CD4-positive, alpha-beta T cell (primary cell): ENCODE measurements at places on chromosomes 2 and 18.

GRCh38 chr18:57900906-57901435 is 97.9 kb upstream of the ATP8B1 start:
- DNase-seq, result no peak

GRCh38 chr2:95289253-95289652 is 7.9 kb upstream of the KCNIP3 start:
- no peak for DNase-seq

- peak; percentile 11 for DNase-seq
Observed at GRCh38 chr2:96156926-96157648, 11.8 kb upstream of the DUSP2 start.

DNA sequence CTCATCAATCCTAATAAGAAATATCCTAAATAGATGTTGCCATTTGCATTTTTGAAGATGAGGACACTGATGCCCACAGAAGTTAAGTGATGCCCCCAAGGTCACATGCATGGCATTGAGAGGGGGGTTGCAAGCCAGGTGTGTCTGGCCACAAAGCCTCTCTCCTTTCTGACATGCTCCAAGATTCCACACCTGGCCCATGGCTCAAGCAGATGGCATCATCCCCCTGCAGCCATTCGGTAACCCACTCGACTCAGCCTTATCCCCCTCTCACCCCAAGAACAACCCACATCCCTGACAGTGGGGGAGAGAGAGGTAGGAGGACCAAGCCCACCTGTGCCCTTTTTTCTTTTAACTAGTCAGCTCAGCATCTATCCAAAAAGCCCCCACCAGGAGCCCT is 16.5 kb upstream of the TEX51 start:
- no peak for DNase-seq

DNA sequence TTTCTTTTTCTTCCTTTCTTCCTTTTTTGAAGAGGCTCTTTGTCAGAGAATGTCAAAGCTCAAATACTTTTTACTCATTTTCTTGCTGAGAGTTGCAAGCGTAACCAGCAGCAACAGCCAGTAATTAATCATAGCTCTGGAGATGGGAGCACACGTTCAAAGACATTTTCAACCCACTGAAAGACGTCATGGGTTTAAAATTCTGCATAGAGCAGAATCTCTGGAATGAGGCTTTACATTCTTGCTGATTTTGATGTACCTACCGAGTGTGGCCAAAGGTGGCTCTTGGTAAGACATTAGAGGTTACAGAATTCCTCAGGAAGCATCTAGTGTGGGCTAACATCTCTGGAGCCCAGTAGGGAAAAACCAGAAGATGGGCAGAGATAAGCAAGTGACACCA is 292.5 kb downstream of the MTX2 start:
- DNase-seq, result no peak

GRCh38 chr18:58212274-58212673 is 168.2 kb downstream of the NEDD4L start:
- DNase-seq, result no peak

DNA sequence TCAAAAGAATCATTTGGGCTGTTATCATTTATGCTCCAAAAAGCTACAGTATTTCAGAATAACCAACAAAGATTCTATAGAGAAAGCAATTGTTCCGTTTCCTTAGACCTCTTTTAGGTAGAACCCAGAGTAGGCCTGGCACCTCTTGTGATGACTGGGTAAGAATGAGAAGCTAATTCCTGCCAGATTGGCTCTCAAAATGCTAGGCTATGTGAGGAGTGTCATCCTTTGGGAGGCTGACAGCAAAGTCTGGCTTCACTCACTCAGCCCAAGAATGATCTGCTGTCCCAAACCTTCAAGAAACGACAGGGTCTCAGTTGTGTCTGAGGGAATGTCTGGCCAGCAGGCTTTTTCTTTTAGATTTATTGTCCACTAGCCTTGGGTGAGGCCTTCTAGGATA is 4.5 kb downstream of the CERS6 start:
- DNase-seq, result no peak

- DNase-seq, result no peak
Observed at GRCh38 chr2:88061295-88061694, 5.7 kb upstream of the KRCC1 start.

DNA sequence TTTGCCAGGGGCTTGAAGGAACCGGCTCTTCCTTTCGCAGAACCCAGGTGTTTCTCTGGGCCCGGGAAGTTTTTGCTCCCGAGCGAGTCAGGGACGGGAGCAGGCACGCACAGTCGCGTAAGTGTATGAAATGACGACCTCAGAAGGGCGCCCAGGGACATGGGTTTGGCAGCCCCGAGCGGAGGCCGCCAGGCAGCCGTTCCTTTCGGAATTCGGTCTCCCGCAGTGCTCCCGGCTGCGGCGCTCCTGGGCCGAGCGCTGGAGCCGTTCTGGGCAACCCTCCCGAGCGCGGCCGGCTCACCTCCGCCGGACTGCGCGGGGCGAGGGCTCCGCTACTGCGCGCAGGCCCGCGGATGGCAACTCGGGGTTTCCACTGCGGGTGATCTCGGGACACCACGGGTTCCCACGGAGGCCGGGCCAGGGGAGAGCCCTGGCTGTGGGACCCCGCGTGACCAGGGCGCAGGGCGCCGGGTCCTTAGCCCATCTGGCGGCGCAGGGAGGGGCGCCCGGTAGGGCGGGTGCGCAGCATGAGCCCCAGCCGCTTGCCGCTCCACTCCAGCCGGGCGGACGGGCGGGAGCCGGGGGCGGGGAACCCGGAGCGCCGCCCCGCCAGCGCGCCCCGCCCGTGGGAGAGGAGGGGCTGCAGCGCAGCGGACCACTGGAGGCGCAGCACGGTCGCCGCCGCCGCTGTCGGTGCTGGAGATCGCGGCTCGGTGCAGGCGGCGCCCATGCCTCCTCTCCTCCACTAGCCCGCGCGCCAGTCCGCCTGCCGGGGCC is at the start of gene OSBPL6:
Gene OSBPL6, plus strand, starts transcription at position 690 of the 777 bp plus-strand sequence. CDS start 111,673 bp downstream, outside the sequence.
- DNase-seq, result peak; percentile 41

DNA sequence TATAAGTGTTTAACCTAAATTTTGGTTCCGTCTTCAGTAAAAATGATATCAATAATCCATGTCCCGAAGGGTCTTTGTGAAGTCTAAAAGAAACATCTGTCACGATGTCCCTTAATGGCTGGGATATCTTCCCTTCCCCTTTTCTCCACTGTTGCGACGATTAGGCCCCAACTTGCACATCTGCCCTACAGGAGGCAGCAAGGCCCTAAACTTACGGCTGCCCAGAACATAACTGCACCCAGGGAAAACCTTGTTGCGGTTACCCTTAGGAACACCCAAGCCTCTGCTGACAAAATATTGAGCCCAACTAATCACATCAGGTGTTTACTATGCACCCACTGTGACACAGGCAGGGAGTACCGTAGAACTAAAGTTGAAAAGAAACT is 1.3 kb upstream of the SMAD2 start:
- peak; percentile 14 for DNase-seq

- no peak for DNase-seq
Observed at GRCh38 chr2:24825883-24826772, 32.9 kb downstream of the CENPO start.

DNA sequence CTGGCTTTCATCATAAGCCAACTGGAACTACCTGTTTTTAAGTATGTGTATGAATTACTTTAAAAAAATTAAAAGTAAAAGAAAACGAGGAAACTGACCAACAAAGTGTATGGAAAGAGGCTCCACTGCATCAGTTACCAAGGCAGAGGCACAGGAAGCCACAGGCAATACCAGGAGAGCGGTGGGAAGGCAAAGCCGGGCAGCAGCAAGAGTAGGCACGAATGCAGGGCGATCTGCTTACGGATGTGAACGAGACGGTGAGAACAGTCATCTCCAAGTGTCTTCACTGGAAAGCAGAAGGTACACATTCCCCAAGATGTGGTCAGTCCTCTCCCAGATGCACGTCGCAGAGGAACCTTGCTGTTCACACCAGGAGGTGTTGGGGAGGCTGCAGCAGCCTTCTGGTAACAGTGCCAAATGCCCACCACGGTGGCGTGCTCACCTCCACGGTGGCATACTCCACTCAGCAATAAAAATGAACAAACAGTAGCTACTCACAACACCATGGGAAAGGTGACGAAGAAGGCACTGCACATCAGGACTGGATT is 43.1 kb downstream of the HS6ST1 start:
- DNase-seq, result peak; percentile 3

- DNase-seq, result no peak
Observed at GRCh38 chr2:108417254-108417653, 31.8 kb upstream of the GCC2 start.

GRCh38 chr18:62486290-62486964 is 36.4 kb upstream of the ZCCHC2 start:
- no peak for DNase-seq

GRCh38 chr2:152542995-152543481 is 174.2 kb downstream of the PRPF40A start:
- no peak for DNase-seq

DNA sequence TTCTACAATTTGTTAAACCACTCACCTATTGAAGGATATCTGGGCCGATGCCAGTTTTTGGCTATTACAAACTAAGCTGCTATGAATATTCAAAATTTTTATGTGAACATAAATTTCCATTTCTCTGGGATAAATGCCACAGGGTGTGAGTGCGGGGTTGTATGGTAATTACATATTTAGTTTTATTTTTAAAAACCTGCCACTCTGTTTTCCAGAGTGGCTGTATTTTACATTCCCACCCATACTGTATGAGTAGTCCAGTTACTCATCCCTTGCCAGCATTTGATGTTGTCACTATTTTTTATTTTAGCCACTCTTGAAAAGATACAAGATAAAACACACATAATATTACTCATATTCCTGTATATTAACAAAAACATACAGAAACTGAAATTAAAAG is 22.9 kb downstream of the GRP start:
- DNase-seq, result no peak

DNA sequence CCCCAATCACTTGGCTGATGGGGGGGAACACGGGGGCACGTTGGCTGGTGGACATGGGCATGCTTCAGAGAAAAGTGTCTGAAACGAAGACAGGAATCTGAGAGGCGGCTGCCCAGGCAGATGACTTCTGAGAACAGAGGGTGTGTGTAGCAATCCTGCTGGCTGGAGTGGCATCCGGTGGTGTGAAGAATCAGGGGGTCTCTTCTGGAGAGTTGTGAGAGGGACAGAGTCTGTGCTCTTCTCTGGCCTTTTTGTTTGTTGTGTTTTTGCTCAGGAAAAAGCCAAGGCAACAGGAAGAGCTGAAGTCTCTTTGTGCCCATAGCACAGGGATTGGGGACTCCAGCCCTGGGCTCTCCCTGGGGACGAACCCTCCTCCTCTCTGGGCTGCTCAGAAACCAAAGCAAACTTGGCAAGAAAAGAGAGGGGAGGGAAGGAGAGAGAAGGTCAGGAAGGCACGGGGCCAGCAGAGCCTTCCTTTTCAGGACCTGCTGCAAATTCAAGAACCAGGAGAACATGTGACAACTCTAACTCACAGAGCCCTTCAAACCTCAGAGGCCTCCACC is 97.0 kb upstream of the SMAD2 start:
- DNase-seq, result no peak

DNA sequence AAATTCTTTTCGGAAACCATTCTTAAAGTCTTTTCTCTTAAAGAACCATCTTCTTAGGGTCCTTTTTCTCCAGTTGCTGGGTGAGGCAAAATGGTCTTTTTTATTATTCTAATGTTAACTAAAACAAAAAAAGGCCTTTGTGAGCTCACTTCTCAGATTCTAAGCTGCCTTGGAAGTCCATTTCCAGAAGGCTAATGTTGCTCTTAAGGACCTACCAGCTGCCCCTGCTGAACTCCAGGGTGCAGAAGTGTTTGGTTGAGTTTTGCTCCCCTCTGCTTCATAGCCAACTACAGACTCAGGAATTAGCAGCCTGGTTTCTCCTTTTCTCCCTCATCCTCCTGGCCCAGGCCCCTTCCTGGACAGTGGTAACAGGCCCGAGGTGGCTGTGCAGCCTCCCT is 23.4 kb downstream of the APCDD1 start:
- no peak for DNase-seq

DNA sequence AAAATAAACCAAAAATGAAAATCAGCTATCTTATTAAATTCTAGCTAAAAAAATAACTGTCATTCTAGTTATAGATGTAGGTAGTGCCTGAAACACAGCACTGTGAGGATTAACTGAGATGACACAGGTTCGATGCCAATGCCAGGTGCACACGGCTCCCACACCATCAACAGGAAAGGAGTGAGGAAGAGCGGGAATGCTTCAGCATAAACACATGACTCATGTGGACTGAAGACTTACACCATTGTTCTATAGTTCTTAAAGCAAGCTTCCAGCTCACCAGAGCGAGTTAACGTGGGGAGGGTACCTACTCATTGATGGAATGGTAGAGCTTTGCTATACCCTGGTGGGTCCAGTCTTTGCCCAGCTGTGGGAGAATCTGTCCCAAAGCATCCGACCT is 76.7 kb downstream of the EMILIN2 start:
- DNase-seq, result no peak

DNA sequence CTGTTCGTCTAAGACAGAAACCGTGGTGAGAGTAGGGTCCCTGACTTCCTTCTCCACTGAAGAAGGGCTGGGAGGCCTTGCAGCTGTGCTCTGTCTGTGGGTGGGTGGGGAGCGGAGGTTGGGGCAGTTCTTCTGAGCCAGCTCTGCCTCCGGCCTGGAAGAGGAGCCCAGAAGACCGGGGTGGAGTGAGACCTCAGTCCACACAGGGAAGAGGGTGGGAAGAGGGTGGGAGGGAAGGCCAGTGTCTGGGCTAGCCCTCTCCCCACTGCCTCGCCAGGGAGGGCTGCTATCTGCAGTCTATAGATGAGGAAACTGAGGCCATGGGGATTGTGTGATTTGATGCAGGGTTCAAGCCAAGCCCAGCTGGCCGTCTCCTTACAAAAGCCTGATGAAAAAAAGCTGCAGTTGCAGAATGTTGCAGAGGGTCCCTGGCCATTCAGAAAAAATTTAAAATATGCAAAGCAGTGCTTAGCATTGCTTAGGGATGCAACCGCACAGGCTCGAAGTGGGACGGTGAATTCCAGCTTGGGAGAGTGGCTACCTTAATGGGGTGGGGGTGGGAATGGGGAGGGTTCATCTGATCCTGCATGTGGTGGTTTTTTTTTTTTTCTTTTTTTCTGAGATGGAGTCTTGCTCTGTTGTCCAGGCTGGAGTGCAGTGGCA is 181.6 kb upstream of the HS6ST1 start:
- no peak for DNase-seq

DNA sequence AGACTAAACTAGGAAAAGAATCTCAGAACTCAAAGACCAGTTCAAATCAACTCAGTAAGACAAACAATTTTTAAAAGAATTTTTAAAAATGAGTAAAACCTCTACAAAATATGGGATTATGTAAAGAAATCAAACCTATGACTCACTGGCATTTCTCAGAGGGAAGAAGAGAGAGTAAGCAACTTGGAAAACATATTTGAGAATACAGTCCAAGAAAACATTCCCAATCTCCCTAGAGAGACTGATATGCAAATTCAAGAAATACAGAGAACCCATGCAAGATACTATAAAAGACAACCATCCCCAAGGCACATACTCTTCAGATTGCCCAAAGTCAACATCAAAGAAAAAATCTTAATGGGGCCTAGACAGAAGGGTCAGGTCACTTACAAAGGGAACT is 162.7 kb downstream of the WDPCP start:
- DNase-seq, result no peak

- no peak for DNase-seq
Observed at GRCh38 chr18:35618696-35619095, 37.2 kb downstream of the GALNT1 start.
